IPS-NIHi11 (cell line): ENCODE measurements at places on chromosomes 16 and 17.

DNA sequence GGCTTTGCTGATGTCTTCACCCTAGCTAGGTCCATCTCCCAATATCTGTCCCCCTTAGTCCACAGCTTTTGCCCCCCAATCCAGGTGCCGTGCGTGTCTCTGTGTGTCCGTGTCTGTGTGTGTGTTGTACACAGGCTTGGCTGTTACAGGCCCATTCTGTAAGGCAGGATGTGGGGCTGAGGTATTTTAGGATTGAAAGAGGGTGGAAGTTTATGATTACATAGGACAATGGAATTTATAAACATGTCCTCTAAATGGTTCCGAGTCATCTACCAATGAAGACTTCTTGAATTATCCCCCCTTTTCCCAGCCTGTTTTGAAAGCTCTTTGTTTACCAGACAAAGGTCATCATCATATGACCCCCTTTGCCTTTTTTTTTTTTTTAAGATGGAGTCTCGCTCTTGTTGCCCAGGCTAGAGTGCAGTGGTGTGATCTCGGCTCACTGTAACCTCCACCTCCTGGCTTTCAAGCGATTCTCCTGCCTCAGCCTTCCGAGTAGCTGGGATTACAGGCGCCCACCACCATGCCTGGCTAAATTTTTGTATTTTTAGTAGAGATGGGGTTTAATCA lies 21.9 kb downstream of the ACE start:
- DNase-seq: no peak

GRCh38 chr16:9258423-9259051 lies 167.1 kb downstream of the HAPSTR1 start:
- peak; percentile 79 for DNase-seq

- DNase-seq: no peak
These were observed 9.3 kb upstream of the CARD14 start for GRCh38 chr17:80160536-80160935.

GRCh38 chr16:22890976-22891375 lies 77.0 kb downstream of the HS3ST2 start:
- DNase-seq: no peak

DNA sequence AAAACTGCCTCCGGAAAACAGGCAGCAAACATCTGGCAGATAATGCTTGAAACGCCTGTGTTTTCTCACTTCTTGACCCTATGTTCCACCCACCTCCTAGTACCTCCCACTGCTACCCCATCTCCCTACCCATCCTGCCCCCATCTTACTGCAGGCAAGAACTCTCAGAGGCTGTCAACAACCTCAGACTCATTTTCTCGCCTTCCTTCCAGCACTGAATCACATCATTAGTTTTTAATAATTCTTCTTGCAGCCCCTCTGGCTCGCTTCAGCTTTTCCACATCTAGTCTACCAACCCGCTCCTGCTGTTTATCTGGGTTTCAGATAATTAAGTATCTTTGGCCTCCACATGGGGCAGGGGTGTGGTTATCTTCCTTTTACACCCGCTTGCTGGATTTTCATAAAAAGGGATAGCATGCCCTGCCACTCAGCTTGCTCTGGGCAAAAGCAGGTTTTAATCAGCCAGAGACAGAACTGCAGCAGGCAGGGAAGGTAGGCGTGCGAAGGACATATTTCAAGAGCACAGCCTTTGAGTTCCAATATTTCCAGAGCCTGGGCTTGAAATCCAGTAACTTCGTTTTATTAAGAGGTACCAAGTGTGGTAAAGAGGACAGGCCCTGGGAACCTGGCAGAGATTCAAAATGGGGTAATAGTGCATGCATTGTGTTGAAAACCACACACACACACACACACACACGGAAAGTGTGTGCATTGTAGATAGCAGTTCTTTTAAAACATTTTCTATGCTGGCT lies 87.5 kb downstream of the BMERB1 start:
- no peak for DNase-seq

- DNase-seq: no peak
These were observed 80.2 kb upstream of the ASIC2 start for GRCh38 chr17:33373273-33373672.

GRCh38 chr16:2964475-2965336 lies 631 bp downstream of the KREMEN2 start:
- DNase-seq: peak; percentile 93

DNA sequence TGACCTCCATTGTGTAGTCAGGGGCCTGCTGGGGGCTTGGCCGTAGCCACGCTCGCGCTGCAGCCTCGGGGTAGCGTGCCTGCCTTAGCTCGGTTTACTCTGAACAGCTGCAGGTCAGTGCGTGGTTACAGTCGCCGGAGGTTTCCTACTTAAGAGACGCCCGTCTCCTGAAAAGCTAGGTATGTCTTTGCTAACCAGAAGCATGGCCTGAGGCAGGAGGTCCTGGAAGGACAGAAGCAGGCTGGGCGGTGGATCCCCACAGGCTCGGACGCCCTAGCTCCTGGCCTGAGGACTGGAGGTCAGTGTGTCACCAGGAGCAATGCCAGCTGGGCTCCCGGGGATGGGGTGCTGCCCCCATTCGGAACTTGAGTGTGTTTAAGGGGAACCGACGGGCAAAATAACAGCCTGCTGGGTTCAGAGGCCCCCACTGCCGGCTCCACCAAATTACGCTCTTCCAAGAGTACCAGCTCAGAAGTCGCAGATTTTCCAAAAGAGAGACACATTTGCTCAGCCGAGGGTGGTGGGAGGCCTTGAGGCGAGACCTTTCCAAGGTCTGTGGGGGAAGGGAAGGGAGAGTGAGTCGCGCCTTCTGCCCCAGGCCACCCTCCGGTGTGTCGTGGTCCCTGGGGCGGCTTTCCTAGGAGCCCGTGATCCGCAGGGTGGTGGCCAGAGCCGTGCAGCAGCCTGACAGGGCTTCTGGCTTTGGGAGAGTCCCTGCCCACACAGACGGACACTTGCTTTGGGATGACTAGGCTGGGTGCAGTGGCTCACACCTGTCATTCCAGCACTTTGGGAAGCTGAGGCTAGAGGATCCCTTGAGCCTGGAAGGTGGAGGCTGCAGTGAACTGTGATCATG lies 3.9 kb upstream of the GNG13 start:
- DNase-seq: peak; percentile 6

GRCh38 chr17:70208080-70208794 lies 38.9 kb downstream of the KCNJ2 start:
- no peak for DNase-seq

- DNase-seq: no peak
These were observed 376.5 kb downstream of the CDH11 start for GRCh38 chr16:64745258-64745930.

DNA sequence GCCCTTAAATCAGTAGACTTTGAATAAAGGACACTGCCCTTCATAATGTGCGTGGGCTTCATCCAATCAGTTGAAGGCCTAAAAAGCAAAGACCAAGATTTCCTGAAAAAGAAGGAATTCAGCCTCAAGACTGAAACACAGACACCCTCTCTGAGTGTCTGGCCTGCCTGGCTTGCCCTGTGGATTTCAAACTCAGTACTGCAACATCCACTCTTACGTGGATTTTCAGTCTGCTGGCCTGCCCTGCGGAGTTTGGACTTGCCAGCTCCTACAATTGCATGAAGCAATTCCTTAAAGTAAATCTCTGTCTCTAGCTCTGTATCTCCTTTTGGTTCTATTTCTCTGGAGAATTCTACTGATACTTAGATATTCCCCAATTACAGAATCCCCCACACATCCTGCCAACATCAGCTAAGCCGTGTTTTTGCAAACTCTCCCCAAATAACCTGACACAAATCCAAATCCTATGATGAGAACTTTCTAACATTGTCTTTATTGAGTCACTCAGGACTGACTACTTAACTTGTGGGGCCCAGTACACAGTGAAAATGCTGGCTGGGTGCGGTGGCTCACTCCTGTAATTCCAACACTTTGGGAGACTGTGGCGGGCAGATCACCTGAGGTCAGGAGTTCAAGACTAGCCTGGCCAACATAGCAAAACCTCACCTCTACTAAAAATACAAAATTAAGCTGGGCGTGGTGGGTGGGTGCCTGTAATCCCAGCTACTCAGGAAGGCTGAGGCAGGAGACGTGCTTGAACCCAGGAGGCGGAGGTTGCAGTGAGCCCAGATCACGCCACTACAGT lies 7.2 kb upstream of the TNFRSF17 start:
- DNase-seq: no peak

- DNase-seq: peak; percentile 72
These were observed 5.5 kb upstream of the SECTM1 start for GRCh38 chr17:82338858-82339633.

DNA sequence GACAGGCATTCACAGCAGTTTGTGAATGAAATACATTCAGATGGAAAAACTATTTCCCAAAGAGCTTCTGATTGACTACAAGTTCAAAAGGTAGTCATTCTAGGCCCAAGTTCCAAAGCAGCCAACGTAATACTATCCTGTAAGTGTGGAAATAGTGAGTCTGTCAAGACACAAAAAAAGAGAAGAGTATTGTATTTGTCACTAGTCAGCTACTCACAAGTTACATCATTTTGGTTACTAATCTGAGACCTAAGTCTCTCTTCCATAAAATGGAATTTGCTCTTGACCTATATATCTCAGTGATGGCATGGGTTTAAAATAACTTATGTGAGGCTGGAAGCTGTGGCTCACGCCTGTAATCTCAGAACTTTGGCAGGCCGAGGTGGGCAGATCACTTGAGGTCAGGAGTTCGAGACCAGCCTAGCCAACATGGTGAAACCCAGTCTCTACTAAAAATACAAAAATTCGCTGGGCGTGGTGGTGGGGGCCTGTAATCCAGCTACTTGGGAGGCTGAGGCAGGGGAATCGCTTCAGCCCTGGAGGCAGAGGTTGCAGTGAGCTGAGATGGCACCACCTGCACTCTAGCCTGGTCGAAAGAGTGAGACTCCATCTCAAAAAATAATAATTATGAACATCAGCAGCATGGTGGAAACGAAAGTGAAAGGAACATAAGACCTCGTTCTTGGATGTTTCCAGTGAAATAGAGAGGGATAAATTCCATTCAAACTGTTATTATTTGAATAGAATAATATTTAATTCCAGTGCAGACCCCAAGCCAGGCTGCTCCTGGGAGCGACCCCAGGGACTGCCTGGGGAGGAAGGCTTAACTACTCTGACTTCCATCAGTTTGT lies 2.9 kb downstream of the CMC2 start:
- no peak for DNase-seq

DNA sequence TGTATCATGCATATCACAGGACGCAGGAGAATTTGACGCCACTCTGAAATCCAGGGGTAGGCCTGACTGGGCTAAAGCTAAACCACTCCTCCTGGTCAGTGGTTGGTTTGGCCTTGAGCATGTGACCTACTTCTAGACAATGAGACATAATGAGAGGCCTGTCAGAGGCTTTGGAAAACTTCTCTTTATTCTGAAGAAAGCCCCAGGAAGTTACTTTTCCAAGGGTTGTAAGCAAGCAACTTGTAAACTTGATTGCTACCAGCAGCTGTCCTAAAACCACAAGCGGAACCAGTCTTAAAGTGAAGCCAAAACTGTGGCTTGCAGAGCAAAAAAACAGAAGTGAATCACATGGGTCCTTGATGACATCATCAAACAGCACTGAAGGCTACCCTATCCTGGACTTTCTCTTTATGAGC lies 138.2 kb upstream of the COX10 start:
- DNase-seq: no peak

DNA sequence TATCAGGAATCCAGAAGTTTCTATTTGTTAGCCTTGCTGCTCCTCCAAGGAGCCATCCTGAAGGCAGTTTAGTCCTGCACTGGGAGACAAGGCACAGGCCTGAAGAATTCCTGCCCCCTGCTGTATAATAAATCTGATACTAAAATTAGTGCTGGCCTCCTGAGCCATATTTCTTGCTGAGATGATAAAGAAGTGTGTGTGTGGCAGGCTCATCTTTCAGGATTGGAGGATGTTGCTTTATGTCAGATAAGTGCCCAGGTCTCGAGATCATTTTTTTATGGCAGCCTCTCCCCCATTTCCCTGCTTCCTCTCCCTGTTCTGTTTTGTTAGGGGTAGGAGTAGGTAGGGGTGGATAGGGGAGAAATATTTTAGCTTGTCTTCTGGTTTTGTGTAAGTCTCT lies 26.0 kb downstream of the MSI2 start:
- no peak for DNase-seq

GRCh38 chr17:45818041-45818440 lies 26.6 kb upstream of the SPPL2C start:
- no peak for DNase-seq

GRCh38 chr17:28386391-28386790 lies 14.9 kb downstream of the SARM1 start:
- no peak for DNase-seq

DNA sequence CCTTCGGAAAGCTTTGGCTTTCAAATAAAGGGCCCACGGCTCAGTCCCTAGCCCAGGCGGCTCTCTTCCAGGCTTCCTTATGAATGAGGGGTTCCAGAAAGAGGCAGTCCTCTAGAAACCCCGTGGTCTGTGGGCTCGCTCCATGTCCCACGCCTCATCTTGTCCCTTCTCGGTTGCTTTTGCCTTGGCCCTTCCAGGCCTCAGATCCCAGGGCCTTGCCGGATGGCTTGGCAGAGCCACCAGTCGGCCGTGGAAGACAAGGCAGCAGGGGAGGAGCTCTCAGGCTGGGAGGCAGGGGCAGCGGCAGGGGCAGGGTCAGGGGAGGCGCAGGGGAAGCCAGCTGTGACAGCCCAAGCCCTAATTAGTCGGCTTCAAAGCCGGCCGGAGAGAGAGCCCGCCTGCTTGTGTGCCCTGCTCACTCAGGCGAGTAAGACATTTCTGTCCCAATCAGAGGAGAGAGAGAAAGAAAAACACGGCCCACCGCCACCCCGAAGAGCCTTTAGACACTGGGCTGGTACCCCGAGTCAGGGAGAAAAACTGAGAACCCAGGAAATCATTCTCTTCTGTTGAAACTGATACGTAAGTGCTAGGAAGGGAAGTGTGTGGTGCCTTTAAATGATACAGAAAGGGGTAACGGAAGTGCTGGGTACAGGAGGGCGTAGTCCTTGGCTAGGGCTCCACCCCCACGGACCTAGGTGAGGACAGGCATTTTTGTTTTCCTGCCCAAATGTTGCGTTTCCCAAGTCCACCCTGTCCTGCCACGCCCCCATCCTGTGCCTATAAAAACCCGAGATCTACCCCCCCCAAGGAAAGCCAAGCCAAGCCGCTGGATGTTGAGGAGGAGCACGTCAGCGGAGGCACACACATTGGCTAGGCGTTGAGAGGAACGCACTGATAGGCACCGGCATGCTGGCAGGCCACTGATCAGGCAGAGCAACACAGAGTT lies 27.8 kb upstream of the MEIOC start:
- DNase-seq: peak; percentile 90

GRCh38 chr16:84893849-84894599 lies 74.2 kb downstream of the CRISPLD2 start:
- no peak for DNase-seq

DNA sequence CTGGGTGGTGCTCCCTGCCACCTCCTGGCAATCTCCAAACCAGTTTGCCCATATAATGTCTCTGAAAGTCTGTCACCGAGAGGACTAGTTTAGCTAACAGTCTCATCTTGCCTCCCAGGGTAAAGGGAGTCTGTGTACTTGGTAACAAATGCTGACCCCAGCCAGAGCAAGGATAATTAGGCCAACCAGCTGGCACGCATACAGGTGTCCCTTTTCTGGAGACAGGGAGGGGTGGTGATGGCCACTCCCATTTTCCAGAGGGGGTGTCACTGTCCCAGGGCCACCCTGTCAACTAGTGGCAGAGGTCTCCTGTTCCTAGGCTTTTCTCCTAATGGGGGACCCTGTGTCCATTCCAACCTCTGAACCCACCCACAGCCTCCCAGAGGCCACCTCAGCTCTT lies 8.1 kb downstream of the FAM83G start:
- DNase-seq: no peak

GRCh38 chr17:39676198-39676819 lies 8.1 kb downstream of the PNMT start:
- DNase-seq: no peak
